Fibroblast of villous mesenchyme (primary cell): ENCODE measurements at places on chromosomes 2 and 18. TPM values are rescaled to one million over a fixed set of nuclear protein-coding genes. Genes with fewer than 3 reads are reported as not detected.
A peak's percentile ranks its signal among the peaks of the same experiment; 100 is the strongest.

GRCh38 chr2:120132190-120132589, 91.0 kb downstream of the TMEM185B start:
- DNase-seq = peak; percentile 48

- no peak for DNase-seq
Measured at GRCh38 chr2:11798701-11799435, 52.4 kb downstream of the LPIN1 start.

GRCh38 chr2:10078704-10079265, 1.4 kb downstream of the CYS1 start:
- DNase-seq = no peak

- no peak for DNase-seq
Measured at GRCh38 chr2:12694990-12695774, 21.6 kb upstream of the TRIB2 start.

Gene SCYGR8
- not detected in 2 replicates for total RNA-seq
